ENCODE measurements at places on chromosomes 3 and 15. TPM values are rescaled to one million over a fixed set of nuclear protein-coding genes. Genes with fewer than 3 reads are reported as not detected.

GRCh38 chr3:23865595-23866396, 51.0 kb downstream of the NKIRAS1 start:
- no peak for DNase-seq

DNA sequence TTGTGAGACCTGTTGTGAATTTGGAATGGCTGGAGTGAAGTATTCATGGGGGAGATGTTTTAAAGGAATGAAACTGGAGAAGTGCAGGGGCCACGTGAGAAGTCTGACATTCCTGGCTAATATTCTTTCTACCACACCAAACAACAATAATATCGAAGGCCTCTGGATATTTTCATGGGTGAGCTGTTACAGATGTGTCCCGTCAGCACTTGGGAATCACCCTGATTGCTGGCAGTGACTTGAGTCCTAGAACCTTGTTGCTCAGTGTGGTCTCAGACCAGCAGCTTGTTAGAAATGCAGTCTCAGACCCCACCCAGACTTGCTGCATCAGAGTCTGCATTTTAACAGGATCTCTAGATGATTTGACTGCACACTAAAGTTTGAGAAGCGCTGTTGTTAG, 113.8 kb downstream of the ITPR1 start:
- DNase-seq, result no peak

SH2D7 gene
- not detected for total RNA-seq

- DNase-seq, result no peak
Measured at GRCh38 chr3:16721494-16721893, 116.3 kb upstream of the DAZL start.

- no peak for DNase-seq
Measured at GRCh38 chr15:62066663-62067447, at the start of gene C2CD4A. C2CD4A (plus strand) TSS chr15:62066977; CDS start chr15:62067614, 637 bp downstream.

GRCh38 chr3:127628788-127629466, at the start of gene PODXL2:
PODXL2 (plus strand) TSS chr3:127629185; CDS start chr3:127629220, 35 bp downstream.
- DNase-seq, result no peak

DNA sequence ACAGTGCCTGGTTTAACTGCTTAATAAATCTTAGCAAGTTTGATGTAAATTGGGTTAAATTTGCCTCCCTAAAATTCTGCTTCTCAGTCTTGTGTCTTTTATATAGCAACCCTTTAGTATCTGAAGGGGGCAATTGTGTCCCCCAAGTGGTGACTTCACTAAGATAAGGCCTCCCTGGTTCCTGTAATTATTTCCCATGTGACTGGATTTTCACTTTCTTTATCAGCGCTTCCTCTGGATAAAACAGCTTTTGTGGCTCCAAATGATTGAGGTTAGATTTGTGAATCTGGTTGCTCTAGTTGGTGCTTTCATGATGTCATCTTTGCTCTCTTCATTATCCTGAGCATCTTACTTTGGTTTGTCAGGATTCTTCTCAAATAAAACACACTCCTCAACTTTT, 334.3 kb upstream of the CTDSPL start:
- no peak for DNase-seq

DNA sequence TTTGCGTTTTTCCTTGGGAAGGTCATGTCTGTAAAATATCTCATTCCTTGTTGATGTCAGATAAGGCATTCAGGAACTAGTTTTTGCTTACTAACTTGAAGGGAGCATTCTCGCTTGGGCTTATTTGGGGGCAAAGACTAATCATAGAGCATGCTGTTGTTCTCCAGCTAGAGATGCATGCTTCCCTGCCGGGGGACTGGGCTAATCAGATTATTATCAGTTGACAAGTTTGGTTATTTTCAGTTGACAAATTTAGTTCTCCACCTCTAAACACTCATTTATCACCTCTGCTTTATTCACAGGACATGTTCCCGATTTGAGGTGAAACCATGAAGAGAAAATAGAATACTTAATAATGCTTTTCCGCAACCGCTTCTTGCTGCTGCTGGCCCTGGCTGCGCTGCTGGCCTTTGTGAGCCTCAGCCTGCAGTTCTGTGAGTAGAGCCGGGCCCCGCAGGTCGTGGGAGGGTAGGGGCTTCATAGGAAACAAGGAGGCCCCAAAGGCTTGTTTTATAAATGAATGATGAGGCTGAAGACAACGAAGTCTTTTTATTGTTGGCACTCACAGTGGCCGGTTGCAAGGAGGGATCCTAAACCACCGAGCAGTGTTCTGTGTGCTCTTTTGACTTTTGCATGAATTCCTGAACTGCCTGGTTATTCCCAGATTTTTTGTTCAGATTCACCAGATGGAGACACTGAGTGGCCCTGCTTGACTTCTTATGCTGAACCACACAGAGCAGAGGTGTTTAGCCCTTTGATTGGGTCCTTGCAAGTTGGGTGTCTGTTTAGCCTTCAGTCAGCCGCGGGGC, 28.4 kb downstream of the PXYLP1 start:
- no peak for DNase-seq

RHOV gene
- 32.9 TPM for total RNA-seq

FBXW12 gene
- not detected for total RNA-seq
